Effector memory CD4-positive, alpha-beta T cell (primary cell): ENCODE measurements at places on chromosomes 5 and 9.

DNA sequence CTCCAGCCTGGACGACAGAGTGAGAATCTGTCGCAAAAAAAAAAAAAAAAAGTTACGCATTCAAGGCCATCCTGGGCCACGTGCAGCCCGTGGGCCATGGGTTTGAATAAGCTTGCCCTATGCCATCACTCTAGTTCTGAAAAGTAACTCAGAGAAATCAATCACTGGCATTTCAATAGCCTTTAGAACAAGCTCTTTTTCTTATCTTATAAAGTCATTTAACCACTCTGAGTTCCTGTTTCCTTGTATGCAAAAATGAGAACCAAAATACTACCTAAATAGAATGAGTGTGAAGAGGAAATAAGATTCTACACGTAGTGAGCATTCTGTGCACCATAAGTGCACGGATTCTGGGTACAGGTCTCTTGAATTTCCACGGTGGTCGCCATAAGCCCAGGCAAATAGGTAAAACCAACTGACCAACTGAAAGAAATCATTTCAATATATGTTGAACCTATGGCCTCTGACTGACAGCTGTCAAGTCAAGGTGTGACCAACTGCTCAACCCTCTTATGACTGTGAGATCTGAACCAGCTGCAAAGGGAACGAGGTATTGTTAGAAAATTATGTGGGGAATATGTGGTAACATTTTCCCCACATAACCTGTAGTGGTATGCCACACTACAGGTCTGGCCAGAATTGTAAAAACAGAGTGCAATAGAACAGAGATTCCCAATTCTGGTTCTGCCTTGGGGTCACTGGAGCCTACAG lies 143.9 kb upstream of the LHFPL2 start:
- no peak overlapping the region for H3K27ac ChIP-seq
- DNase-seq, result no peak
- no peaks in the 10 kb centered on the region for H3K4me1 ChIP-seq
- H3K36me3 ChIP-seq, result no peaks in the 10 kb centered on the region
- no peaks in the 10 kb centered on the region for H3K27me3 ChIP-seq

DNA sequence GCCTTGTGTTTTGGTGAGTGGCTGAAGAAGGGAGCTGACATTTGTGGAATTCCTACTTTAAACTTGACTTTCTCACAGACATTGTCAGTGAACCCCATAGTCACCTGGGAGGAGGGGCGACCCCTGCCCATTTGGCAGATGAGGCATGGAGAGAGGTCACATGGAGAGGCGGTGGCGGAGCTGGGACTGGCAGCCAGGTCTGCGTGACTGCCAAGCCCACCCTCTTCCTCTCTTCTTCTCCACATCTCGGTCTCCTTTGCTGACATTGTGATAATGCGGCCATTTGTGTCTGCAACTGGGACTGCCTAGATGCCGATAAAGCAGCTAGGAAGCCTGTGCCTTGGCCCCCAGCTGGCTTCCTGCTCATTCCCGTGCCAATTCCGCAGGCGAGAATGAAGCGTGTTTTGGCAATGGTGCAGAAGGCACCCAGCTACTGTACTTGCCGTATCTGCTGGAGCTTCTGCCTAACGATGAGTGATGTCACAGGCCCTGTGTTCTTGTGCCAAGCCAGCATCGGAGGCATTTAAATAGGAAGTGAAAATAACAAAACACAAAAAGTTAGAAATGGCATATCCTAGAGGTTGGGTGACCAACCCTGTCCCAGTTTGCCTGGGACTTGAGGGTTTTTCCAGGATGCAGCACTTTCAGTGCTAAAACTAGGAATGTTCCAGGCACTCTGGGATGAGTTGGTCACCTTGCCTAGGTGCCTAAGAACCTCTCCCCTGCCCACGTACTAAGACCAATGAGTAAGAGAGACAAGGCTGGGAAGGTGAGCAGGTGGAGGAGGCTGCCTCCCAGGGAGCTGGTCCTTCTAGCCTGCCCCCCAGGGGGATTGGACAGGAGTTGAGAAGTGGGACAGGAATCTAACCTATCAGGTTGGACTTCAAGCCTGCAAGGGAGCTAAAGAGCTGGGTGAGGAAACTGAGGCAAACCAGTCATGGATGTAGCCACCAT lies 23.6 kb downstream of the OLFML2A start:
- no peak overlapping the region for H3K4me3 ChIP-seq
- no peaks in the 10 kb centered on the region for H3K4me1 ChIP-seq
- H3K27ac ChIP-seq, result no peak overlapping the region
- DNase-seq, result no peak

DNA sequence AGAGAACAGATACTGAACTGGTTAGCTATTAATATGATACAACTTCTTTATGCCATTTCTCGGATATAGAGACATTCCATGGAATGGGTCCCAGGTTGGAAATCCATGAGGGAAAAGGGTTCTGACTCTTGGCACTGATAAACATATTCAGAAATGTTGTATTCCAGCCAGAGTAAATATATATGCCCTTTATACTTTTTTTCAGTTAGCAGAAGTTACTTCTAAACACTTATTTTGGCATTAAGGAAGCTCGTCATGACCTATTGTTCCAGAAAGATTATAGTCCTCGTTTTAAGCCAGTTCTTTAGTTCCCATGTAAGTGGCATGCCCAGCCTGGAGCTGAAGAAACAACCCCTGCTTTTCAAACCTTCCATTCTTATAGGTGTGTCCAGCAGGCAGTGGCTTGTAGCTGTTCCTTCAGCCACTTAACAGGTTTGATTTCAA lies 181.6 kb downstream of the CD180 start:
- H3K36me3 ChIP-seq, result no peaks in the 10 kb centered on the region
- peaks cover 5% of the 10 kb centered on the region for H3K4me1 ChIP-seq
- DNase-seq, result no peak
- H3K27me3 ChIP-seq, result no peaks in the 10 kb centered on the region
- no peak overlapping the region for H3K27ac ChIP-seq

GRCh38 chr5:63032343-63032742 lies 453.7 kb downstream of the LRRC70 start:
- H3K36me3 ChIP-seq, result no peaks in the 10 kb centered on the region
- DNase-seq, result no peak
- no peaks in the 10 kb centered on the region for H3K27me3 ChIP-seq
- H3K4me1 ChIP-seq, result no peaks in the 10 kb centered on the region
- no peak overlapping the region for H3K27ac ChIP-seq

DNA sequence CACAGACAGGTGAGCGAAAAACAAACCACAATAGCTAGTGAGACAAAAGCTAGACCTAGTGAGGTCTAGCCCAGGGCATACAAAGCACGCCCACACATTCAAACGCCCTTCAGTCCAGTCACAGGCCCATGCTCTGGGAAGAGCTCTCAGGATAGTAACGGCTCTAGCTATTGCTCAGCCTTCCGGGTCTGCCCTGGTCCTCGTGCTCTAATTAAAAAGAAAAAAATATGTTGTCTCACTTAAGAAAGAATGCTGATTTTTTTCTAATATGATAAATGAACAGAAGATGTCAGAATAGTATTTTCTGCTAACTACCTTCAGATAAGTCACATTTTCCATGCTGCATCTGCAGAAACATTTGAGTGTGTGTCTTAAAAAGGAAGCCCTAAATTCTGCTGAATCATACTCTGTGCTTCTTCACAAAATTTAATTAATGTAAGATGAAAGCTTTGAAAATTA lies 94.5 kb downstream of the PLPP1 start:
- no peak for DNase-seq
- no peaks in the 10 kb centered on the region for H3K27me3 ChIP-seq
- H3K36me3 ChIP-seq, result no peaks in the 10 kb centered on the region
- H3K4me1 ChIP-seq, result peaks cover 8% of the 10 kb centered on the region

- H3K4me1 ChIP-seq, result peaks cover 4% of the 10 kb centered on the region
- H3K27me3 ChIP-seq, result no peaks in the 10 kb centered on the region
- no peak for DNase-seq
Observed at GRCh38 chr9:114583371-114584155, 4.0 kb upstream of the ATP6V1G1 start.

- no peak overlapping the region for H3K4me3 ChIP-seq
- H3K27me3 ChIP-seq, result no peaks in the 10 kb centered on the region
- no peak for DNase-seq
- no peak overlapping the region for H3K27ac ChIP-seq
- H3K36me3 ChIP-seq, result no peaks in the 10 kb centered on the region
Observed at GRCh38 chr5:143140492-143141203, 262.8 kb downstream of the NR3C1 start.

GRCh38 chr9:125486576-125486975 lies 220.4 kb downstream of the MAPKAP1 start:
- no peak overlapping the region for H3K27ac ChIP-seq
- no peak overlapping the region for H3K4me3 ChIP-seq
- no peaks in the 10 kb centered on the region for H3K27me3 ChIP-seq
- H3K4me1 ChIP-seq, result no peaks in the 10 kb centered on the region
